ENCODE measurements at places on chromosomes 12 and 14.

GRCh38 chr12:50062728-50063460, 5.5 kb downstream of the ASIC1 start:
- no peak for DNase-seq

DNA sequence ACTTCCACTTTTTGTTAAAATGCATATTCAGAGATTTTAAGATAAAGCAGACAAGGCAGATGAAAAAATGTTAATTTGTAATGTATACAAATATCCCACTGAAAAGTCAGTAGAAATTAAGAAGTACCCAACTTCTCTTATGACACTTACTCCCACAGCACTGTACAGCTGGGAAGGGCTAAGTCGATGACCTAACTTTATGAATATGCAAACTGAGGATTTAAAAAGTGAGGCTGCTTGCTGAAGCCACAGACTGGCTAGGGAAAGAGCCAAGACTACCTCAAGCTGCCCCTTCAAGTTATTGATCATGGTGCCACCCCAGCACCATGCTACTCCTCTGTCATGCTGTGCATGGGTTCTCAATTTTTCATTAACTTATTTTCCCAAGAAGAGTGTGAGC, 17.0 kb downstream of the PPM1H start:
- no peak for DNase-seq

GRCh38 chr12:98084391-98084790, 431.0 kb upstream of the TMPO start:
- no peak for DNase-seq

DNA sequence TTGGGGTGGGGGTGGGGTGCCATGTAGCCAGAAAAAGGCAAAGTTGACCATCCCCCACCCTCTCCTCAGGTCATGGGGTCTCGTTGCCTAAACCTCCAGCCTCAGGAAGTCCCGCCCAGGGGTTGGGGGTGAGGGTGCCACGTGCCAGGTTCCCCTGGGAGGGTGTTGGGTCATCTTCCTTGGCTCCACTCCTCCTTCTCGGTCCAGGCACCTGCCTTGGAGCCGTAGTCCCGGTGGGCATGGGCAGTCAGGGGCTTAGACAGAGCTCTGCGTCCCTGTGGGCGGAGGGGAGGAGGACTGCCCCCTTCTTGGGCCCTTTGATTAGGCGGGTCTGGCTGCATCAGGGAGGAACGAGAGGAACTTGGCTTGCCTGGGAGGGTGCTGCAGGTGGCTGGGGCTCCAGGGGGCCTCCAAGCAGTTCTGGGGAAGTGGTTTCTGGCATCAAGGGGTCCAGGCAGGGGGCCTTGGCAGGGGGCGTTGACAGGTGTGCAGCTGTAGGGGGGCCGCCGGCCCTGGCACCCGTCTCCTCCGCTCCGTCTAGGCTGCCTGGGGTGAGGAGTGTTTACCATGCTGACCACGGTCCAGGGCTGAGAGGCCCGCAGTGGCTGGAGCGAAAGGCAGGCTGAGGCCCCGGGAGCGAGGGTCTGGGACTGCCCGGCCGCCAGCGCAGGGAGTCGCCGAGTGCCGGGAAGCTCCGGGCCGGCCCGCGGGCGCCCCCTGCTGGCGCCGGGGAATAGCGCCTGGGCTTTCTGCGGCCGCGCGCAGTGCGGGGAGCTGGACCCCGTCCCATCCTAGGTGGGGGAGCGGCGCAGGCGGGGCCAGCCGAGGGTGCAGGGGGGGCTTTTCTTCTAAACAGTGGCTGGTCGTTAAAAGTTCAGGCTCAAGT, 7.9 kb downstream of the SETD1B start:
- peak; percentile 66 for DNase-seq

GRCh38 chr12:85843606-85844310, 7.5 kb upstream of the RASSF9 start:
- no peak for DNase-seq

DNA sequence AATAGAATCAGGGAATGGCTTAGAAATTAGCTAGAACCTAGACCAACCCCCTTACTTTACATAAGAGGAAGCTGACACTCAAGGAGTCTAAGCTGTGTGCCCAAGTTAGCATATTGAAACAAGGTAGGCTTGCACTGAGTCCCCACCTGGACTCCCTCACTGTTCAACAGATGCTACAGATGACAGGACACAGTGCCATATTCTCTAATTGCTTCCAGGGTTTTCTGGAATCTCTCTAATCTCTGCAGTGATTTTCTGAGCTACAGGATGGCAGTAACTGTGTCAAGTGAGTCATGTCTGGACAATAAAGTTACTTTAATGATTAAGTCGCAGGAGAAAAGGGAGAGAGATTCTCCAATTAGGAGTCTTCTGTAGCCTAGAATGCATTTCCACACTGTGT, 35.8 kb downstream of the AKAP6 start:
- no peak for DNase-seq

DNA sequence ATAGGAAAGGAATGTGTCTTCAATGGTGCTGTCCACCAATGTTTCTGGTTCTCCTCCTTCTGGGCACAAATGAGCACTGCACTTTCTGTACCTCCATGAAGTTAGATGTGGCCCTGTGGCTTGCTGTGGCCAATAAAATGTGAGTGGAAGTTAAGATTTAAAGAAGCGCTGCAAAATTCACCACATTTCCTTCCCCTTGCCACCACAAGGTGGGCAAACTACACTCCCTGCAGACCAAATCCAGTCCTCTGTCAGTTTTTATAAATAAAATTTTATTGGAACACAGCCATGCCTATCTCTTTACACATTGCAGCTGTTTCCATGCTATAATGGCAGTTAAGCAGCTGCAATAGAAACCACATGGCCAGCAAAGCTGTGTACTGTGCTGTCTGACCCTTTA, 141.4 kb upstream of the TMPO start:
- peak; percentile 3 for DNase-seq

GRCh38 chr12:83224012-83224411, 537.3 kb downstream of the TMTC2 start:
- DNase-seq: no peak

DNA sequence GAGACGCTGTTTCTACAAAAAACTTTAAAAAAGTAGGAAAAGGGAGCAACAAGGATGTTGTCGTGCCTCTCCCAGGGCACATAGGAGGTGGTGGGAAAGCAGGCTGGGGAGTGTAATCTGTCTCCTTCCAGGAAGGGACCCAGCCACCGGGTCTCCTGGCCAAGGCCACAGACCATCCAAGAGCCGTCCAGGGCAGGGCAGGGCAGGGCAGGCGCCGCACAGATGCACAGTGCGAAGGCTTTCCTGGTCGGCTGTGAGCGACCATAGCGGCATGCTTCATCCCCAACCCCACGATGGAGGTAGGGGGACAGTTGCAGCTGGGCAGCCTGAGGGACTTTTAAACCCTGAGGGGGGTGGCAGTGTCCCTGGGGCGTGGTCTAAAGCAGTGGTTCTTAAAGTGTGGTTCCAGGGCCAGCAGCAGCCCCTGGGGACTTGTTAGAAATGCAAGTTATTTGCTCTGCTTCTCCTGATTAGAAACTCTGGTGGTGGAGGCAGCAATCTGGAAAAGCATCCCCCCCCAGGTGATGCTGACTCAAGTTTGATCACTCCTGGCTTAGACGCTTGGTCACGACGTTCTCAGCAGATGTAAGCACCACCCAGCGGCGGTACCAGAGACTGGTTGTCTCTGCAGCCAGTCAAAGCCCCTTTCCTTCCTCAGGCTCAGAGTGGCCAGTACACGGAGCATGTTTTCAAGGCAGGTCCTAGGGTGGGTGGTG, 197.4 kb upstream of the PRMT8 start:
- DNase-seq: peak; percentile 53

- no peak for DNase-seq
These were observed 58.2 kb downstream of the DIO3 start for GRCh38 chr14:101619484-101619883.

DNA sequence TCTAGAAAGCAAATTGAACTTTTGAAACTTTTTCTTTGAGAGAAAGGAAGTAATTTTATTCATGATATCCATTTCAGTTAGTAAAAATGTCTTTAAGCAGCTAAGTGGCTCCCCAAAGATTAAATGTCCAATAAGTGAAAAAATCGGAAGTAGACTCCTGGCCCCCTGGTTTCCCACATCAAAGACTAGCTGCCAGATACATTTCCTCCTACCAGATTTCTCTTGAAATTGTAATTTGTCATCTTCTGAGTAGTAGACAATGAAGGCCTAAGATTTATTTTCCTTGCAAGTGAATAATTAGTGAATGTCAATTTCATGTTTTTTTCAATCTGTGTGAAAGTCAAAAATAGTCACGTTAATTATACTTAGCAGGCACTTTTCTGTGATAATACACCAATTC, 321.9 kb downstream of the SYT1 start:
- no peak for DNase-seq

GRCh38 chr12:48814262-48815125, 3.8 kb upstream of the CACNB3 start:
- DNase-seq: peak; percentile 79

DNA sequence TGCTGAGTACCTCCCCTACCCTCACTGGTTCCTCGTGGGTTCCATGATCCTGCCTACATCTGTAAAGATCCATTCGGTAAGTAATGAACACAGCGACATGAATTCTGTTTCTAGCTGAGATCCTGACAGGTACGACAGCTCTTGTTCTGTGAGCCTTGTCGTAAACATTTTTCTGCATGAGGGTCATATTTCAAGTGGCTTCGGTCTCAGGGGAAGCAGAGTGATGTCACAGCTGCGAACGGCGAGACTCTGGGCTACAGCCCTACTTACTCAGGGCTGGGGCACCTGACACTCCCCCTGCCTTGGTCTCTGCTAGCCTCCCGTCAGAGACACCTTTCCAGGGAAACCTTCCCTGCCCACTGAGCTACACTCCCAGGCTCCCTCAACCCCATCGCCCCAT, 85.8 kb downstream of the RBM19 start:
- no peak for DNase-seq

DNA sequence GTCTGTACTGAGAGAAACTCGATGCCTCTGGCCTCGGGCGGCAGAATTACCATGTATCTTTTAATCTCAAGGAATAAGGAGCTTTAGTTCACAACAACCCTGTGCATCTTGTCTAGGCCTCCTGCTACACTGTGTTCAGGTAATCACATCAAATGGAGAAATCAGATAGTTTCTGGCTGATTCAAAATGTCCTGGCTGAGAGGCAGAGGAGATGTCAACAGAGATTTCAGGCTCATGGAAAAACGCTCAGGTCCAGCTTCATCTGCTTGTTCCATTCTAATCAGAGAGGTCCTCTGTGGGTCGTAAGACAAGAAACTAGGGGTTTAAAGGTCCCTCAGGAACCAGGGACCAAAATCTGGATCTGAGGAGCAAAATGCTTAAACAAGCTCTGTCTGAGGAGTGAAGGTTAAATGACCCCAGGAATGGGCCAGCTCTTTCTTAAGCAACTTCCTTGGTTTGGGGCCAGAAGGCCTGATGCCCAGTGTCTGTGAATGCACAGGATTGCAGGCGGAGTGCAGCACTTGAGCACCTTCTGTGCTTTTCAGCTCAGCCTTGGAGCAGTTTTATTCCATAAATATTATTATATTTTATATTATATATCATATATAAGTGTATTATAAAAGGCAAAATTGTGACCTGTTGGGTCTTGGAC, 170.2 kb upstream of the PRICKLE1 start:
- peak; percentile 48 for DNase-seq

Measured in fibroblast of skin of scalp (primary cell).